ENCODE measurements at places on chromosomes 7 and 10. TPM values are rescaled to one million over a fixed set of nuclear protein-coding genes. Genes with fewer than 3 reads are reported as not detected.

GRCh38 chr10:118271671-118272070 is 70.5 kb downstream of the FAM204A start:
- no peak for DNase-seq

DNA sequence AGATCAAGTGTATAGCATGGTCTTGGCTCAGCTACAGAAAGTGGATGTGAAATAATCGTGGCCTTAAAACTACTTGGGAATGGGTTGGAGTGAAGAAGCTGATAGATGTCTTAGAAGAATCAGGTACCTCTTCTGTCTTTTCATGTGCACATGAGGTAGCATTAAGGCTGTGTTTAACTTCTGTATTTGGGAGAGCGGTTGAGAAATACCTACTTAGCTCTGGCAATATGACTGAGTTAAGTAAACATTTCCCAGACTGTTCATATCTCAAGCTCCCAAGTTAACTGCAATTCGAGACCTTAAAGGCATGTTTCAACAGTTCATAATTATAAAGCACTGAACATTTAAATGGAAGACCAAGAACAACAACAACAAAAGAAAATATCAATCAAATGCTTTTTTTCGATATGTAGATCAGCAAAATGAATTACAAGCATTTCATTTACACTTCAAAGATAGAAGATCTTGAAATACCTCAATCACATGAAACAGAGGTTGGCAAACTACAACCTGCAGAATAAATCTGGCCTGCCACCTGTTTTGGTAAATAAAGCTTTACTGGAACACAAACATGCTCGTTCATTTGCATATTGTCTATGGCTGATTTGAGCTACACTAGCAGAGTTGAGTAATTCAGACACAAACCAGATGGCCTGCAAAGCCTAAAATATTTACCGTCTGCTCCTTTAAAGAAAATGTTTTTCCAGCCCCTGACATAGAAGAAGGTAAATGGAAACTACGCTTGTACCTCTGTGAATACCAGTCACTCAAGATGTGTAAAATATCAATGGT is 337.1 kb upstream of the GLI3 start:
- no peak for DNase-seq

DNA sequence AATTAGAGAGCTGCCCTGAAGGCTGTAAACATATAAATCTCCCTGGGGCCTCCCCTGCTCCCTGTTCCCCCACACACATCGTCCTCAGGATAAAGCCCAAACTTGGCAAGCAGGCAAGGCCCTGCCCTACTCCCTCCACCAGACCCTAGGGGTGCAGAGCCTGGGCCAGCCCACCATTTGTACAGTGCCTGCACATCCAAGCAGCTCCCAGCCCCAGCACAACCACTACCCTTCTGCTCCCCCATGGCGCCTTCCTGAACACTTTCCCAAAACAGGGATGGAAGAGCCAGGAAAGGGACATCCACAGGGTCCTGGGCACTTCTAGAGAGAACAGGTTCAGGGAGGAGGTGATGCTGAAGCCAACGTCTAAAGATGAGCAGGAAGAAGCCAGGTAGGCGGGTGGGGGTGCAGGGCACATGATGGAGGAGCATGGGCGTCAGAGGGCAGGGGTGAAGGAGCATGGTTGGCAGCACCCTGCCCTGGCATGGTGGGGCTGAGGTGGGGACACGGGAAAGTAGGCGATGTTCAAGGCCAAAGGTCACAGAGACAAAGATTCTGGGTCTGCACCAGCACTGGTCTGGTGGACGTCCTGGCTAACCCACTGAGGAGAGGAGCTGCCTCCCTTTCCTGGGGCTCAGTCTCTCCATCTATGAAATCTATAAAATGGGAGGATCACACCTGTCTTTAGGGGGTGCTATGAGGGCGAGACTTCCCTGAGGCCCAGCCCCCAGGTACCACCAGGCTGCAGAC is 140.6 kb downstream of the ARHGAP22 start:
- no peak for DNase-seq

DNA sequence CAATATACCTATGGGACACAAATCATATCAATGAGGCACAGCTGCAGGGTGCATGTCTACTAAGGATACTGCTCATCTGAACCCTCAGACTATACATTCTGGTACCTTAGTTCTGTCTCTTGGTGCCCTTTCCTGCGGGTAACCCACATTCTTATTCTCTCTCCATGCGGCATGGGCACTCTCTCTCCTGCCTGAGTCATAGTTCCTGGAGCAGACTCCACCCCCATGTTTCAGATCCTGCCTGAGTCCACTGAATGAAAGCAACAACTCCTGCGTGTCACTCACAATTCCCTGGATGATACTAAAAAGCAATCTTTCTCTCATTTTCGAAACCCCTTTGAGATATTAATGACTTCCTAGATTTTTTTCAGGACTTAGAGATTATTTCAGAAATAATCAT is 653.1 kb upstream of the C7orf33 start:
- DNase-seq = no peak

DNA sequence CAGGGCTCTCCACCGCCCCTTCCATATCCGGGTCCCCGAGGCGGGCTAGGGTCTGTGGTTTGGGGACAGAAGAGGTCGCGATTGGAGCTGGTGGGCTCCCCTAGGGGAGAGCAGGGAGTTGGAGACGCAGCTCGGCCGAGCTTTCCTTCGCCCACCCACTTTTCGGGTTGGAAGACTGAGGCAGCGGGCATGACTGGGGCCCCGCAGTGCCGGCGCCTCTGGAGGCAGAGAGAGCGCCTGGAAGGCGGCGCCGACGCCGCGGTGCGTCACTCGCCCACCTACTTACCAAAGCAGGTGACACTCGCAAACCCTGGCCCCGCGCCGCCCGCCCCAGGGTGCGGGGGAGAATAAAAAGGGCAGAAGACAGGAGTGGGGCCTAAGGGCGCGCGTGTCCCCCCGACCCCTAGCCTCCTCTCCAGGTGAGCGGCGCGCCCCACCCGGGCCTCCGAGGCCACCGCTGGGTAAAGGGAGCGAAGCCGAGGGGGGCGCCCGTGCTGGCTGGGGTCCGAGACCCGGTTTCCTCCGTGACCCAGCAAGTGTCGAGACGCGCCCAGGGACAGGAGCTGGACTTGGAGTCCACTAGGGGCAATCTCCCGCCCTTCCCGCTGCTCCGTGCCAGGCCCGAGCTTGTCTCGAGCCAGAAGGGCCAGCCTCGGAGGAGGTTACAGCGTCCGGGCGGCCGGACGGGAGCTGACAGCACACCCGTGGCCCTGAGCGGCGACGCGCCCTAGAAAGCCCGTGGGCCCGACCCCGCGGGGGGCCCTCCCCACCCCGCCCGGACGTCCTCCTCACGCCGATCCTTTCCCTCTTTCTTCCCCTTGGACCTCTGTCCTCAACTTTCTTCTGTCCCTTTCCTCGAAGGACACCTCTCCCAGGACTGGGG is 34.4 kb upstream of the GRID1 start:
- DNase-seq = peak; percentile 49

DNA sequence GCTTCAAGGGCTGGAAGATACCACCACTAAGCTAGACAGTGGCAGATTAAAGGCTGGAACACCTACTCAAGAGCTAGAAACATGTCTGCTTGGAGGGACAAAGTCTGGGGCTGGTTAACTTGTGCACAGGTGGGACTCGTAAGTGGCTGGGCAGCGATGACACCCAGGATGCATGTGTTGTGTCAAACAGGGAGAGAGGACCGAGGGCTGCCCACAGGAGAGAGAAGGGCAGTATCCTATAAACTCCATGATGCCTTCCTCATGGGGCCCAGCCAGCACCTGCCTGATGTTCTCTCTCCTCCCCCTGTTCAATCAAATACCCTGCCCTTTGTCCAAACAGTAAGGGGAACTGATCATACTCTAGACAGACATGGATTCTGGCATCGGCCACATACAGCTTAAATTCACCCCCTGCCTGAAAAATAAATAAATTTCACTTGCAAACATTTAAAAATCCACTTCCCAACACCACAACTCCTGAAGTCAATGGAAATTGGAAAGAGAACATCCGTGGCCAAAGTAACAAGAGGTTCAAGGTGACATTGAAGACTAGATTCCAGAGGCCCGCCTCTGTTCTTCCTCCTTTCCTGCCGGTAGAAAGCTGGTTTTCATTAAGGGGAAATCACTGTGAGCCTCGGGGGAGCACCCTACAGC is 50.6 kb downstream of the CHST15 start:
- no peak for DNase-seq

GRCh38 chr7:50857804-50858489 is 75.3 kb upstream of the GRB10 start:
- no peak for DNase-seq

- no peak for DNase-seq
Measured at GRCh38 chr7:140069298-140069949, 6.7 kb upstream of the PARP12 start.

DNA sequence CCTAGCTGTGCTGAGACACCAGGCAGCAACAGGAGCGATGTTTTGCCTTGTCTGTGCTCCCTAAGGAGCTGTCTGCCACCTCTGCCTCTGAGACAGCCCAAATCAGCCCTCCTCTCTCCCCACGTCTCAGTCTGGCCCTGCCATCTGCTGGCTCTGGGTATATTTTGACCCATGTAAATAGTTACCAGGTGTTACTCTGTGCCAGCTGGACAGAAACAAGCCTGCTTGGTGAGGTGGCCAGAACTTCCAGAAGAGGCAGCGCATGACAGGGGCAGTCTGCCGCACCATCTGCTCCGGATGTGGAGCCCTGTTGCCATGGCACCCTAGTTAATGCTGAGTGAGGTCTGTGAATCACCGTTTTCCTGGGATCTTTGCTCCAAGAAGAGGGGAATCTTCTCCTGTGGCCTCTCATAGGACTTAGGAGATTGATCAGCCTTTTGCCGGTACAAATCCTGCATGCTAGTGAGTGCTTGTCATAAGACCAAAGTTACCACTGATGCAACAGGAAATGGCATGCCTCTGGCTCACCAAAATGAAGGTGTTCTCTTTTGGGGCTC is 31.8 kb downstream of the GSTO2 start:
- DNase-seq = peak; percentile 84

GRCh38 chr7:103680161-103681144 is 234.4 kb upstream of the SLC26A5 start:
- peak; percentile 22 for DNase-seq

DNA sequence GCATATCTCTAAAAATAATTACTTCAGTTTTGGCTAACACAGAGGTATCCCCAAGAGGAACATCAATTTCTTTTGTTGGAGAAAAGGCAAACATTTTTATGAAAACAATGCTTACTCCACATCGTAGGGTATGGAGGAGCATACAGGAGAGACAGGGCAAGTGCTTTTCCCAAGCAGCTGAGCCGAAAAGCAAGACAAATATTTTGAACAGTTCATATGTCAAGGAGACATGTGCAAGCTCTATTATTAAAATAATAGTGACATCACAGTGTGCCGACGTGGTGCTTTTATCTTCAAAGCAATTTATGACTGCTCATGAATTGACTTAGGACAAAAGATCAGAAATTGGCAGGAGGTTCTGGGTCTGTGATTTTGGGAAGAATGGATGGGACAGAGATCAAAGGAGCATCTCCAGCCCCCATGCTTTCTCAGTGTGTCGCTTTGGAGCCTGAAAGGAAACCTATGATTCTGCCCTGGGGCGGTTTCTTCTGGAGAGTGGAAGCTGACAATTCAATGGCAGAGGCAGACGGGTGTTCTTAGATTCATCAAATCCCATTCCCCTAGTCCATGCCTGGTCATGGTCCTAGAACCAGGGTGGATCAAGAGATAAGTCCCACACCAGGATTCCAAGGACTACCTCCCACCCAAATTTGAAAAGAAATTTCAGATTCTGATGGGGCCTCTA is 97.1 kb downstream of the JCAD start:
- no peak for DNase-seq

DNA sequence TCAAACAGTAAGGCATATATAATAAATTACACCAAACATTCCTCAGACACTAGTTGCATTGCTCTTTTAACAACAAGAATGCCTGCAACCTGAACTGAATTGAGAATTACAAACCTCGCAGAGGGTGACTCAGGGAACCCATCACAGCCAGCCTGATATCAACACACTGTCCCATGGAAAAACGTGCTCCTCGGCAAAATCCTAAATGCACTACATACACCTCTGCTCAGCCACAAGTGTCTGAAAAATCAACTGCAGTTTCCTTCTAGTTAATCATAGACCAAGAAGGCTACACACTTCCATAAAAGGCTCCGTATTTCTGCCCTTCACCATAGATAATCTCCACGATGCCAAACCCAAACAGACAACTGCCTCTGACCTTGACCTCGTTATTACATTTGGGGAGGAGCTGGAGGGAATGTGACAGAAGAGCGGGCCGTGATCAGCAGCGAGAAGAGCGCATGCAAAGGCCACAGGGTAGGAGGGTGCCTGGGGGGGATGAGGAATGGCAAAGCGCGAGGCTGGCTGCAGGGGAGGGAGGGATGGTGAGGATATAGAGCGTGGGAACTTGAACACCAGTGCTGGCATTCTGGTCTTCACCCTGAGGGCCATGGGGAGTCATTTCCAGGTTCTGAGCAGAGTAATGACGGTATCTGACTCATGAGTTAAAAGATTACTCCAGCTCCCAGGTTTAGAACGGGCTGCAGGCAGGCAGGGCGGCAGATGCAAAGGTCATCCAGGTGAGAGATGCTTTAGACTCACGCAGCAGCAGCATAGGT is 201.9 kb upstream of the FRMD4A start:
- DNase-seq = no peak

- no peak for DNase-seq
Measured at GRCh38 chr10:49071160-49071761, 44.1 kb downstream of the VSTM4 start.

- no peak for DNase-seq
Measured at GRCh38 chr7:29190349-29191045, 4.1 kb upstream of the CHN2 start.

- no peak for DNase-seq
Measured at GRCh38 chr10:110268971-110269370, 35.7 kb downstream of the SMNDC1 start.

- no peak for DNase-seq
Measured at GRCh38 chr10:478471-479245, 210.8 kb downstream of the DIP2C start.

The PAX4 gene
- not detected for total RNA-seq

The NKX1-2 gene
- not detected for total RNA-seq

The ANKRD7 gene
- total RNA-seq = 0.43 TPM

The EMX2 gene
- total RNA-seq = not detected

The ITGB8 gene
- 4.8 TPM for total RNA-seq

The FKBP6 gene
- not detected for total RNA-seq

The C7orf33 gene
- not detected for total RNA-seq

The TRIP6 gene
- 14.4 TPM for total RNA-seq

The PLAC9 gene
- total RNA-seq = 16.5 TPM

The FGL2 gene
- total RNA-seq = 8.6 TPM
